ENCODE measurements at places on chromosomes 12 and 14.

GRCh38 chr14:37122288-37122687 lies 50.1 kb downstream of the SLC25A21 start:
- DNase-seq = no peak

DNA sequence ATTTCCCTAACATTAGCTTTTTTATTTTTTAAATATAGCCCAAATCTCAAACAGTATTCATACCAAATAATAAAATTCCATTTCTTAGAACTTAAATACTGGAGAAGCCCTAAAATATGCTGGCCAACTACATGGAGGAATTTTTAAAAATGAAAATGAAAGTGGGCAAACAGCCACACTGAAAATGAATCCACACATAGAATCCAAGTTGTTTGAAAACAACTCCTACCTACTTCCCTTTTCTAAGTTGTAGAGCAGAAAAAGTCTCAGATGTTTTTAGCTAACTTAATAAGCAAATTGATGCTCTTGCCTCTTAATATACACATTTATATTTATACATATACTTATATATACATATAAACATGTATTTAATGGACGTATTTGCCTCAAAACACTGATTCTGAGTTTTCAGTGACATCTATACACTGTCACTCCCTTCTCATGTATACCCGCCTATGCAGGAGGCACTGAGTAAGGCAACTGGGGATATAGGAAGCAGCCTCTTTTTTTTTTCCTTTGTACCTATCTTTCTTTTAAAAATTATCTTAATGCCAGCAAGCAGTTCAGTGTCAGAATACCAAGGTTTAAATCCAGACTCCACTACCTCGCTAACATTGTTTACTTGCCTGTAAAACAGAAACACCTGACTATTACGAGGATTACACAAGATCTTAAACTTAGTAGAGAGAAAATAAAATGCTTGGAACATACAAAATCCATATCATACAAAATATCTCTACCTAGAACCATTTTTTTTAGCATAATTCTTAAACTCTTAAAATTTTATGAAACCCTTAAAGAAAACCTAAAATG lies 13.3 kb downstream of the DICER1 start:
- no peak for DNase-seq

DNA sequence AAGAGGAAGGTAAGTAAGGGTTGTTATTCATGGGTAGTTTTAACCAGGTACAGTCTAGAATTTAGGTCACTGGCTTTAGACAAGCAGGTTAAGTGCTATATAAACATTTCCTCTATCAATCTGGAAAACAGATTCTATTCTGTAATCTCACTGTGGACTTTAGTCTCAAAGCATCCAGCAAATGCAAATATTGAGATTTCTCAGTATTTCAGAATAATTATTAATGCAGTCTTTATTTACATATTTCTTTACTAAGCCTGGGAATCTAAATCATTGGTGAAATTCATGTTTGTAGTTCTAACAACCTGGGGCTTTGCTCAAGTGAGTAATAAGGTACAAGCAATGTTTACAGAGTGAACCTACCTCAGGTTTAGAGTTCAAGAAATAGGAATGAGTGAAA lies 61.9 kb downstream of the SLC41A2 start:
- no peak for DNase-seq

- no peak for DNase-seq
Observed at GRCh38 chr14:98756749-98757148, 515.2 kb downstream of the BCL11B start.

GRCh38 chr12:50720085-50720484 lies 43.8 kb upstream of the ATF1 start:
- DNase-seq = no peak

DNA sequence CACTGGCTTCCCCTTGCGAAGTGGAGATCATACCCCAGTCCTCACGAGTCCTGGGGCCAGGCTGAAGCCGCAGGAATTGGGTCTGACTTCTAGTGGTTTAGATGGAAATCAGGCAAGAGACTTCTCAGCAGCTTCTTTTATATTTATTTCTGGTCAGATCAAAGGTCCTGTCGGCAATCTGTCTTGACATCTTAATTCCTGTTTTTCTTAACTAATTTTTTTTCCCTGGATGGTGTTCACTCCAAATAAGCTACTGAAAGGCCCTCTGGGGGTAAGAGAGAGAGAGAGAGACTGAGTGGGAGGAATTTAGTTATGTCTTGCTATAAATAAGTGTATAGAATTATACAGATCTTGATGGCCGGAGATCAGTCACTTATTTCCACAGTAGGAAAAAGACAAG lies 698.7 kb upstream of the TBX3 start:
- DNase-seq = no peak

- no peak for DNase-seq
Observed at GRCh38 chr12:85308374-85308773, 28.4 kb downstream of the ALX1 start.

GRCh38 chr14:76780058-76780345 lies 18.7 kb downstream of the VASH1 start:
- DNase-seq = no peak

GRCh38 chr12:570435-570920 lies 92.8 kb downstream of the NINJ2 start:
- DNase-seq = no peak

DNA sequence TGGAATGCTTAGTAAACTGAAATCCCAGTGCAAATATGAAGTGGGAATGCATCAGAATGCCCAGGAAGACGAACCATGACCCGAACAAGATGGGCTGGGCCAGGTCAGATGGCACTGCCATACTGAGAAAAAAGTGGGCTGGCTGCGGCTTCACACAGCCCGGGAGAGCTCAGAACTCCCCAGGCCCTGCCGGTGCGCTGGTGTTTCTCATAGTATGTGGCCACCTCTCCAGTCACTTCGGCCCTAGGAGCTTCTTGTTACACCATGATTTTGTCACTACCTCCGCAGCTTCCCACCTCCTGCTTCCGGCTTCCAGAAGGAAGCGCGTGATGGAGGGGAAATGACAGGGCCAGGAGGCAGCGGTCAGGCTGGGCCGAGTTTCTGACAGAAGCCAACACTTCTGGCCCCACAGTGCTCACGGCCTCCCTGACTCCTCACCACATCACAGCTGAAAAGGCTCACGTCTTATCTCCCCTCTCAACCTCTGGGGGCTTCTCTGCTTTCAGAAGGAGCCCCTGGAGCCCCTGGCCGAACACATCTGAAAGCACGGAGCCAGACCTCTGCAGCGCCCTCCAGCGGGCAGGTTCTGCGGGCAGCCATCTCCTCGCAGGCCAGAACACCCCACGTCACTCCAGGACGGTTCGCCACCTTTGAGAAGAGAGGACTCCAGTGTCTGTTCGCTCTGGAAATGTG lies 30.7 kb downstream of the DAD1 start:
- DNase-seq = no peak

DNA sequence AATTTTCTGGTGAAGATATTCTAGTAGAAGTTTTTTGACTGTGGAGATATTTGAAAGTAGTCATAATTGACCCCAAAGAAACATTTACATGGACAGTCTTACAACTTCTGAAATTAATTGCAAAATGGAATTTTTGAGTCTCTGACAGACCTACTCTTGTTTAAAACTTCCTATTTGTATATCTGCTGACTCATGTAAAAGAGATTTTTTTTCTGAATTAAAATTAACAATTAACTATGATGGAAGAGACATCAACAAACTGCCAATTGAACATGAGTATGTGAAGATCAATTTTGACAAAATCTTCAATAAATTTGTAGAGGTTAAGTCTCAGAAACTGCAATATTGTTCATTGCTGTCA lies 108.5 kb upstream of the MAX start:
- DNase-seq = no peak

DNA sequence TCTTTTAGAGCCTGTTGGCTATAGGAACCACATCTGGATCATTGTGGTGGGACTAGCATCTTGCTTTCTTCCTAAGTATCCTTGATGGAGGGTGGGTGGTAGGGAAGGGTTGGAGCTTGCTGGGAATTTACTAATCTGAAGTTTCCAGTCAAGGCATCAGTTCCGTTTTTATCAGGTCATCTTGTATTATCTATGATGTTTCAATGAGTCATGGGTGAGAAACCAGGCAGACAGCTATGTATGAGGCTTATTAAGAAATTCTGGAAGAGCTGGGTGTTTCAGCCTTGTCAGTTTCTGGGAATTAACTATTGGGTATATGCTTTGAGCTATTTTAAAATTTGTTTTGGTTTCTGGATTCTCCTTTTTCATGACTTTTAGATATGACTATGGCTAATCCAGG lies 11.3 kb downstream of the TSFM start:
- DNase-seq = no peak

DNA sequence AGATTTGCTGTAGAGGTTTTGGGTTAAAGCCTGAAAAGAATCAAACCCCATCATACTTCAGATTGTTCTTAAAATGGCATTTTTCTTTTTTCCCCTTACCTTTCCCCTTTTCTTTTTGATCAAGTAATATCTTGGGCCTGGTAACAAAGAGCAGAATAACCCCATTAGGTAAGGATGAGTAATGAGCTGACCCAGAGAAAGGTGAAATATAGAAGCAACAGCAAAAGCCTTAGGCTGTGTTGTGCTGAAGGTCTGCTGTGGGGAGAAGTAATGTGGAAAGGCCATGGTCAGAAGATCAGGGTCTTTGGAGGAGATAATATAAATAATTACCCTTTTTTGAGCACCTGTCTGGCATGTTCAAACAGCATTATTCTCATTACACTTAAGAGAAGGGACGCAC lies 42.3 kb downstream of the MIA2 start:
- no peak for DNase-seq

GRCh38 chr12:126248871-126249403 lies 1183.7 kb downstream of the AACS start:
- DNase-seq = no peak

GRCh38 chr14:89881839-89882238 lies 72.7 kb downstream of the EFCAB11 start:
- peak; percentile 17 for DNase-seq

GRCh38 chr12:57105011-57105753 lies 6.0 kb downstream of the STAT6 start:
- DNase-seq = no peak

- DNase-seq = no peak
Observed at GRCh38 chr14:29264865-29265264, 498.3 kb downstream of the FOXG1 start.

GRCh38 chr12:49428793-49429192 lies 61.5 kb downstream of the SPATS2 start:
- DNase-seq = peak; percentile 32

- DNase-seq = no peak
Observed at GRCh38 chr12:107818984-107819383, 44.5 kb downstream of the ASCL4 start.

DNA sequence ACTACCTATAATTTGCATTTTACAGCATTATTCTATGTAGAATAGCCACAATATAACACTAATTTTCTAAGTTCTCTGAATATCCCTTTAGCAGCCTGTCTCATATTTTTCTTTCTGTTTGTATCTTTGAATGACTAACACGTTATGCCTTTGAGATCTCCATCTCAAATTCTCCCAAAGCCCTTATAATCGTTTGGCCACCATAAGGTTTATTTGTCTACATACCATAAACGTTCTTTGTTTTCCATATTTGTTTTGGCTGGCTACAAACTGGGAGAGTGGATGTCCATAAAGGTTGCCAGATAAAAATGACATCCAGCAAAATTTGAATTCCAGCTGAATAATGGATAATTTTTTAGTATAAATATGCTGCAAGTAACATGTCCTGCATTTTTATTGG lies 203.7 kb downstream of the STXBP6 start:
- DNase-seq = no peak

DNA sequence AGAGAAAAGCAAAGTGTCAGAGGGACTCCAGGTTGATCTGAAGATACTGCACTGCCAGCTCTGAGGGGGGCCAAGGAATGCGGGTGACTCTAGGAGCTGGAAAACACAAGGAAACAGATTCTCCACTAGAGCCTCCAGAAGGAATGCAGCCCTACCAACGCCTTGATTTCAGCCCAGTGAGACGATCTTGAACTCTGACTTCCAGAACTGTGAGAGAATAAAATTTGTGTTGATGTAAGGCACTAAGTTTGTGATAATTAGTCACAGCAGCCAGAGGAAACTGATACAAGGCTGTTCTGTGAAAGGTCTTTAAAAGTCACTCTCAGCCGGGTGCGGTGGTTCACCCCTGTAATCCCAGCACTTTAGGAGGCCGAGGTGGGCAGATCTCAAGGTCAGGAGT lies 34.2 kb downstream of the CKAP4 start:
- DNase-seq = no peak

DNA sequence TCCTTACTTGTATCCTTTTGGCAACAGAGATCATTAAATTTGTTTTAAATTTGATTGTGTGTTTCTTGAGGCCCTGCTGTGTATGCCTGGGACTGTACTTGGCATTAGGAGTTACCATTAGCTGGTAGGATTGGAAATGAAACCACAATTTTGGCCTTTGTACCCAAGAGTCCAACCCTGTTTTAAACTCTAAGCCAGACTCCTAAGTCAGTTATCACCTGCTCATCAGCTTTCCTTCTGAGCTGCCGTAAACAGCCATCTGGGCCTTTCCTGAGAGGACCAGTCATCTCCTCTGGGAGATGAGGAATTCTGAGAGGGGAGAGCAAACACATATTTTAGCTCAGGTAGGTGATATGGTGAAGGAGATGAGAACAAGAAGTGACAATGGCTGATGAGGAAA lies 74.3 kb upstream of the SRSF5 start:
- no peak for DNase-seq

DNA sequence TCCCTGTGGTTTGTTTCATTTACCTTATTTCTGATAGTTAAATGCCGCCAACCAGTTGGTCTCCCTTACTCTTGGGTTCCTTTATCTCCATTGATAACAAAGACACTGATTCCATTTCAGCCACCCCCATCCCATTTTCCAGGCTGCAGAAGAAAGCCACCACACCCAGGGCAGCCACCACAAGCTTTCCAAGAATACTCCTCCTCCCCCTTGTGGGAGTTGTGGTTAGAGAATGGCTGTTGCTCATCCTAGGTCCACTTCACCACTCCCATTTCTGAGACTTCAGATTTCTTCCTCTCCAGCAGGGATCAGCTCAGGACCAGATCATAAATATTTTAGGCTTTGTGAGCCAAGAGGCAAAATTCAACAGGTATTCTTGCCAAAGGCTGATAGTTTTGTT lies 73.9 kb downstream of the ANO4 start:
- no peak for DNase-seq

- no peak for DNase-seq
Observed at GRCh38 chr12:38872156-38872555, 33.2 kb downstream of the CPNE8 start.

DNA sequence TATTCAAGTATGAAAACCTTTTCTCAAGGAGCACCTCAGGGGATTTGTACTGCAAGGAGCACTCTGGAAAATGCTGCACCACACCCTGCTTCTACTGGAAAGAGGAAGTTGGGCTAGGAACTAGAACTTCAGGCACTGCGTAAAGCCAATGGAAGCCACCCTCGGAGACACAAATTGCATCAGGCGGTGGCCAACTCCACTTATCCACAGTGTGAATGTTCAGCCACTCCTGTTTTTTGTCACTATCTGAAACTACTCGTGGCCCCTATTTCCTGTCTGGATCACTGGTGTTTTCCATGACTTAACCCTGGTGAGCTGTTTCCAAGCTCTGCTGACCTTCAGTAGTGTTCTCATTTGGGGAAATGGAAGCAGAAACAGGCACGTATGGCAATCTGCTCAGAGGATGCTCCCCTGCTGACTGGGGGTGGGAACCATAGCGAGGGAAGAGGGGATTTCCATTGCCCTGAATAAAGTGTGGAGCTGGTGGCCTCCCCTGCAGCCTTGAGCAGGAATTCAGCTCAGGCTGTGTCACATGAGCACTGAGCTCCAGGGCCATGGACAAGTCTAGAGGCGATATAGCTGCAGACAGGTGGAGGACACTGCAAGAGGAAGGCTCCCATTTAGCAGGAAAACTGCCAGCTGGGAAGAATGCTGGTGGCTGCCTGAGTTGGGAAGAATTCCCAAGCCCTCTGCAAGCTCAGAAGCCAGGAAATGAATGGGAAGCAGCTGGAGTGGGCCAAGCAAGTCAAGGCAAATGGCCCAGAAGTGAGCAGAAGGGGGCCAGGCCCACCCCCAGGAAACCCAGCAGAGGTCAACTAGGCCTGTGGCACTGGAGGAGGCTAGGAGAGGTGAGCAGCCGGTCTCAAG lies 50.5 kb upstream of the RAP1B start:
- no peak for DNase-seq
